ENCODE measurements at places on chromosomes 3 and 15.

GRCh38 chr3:134897391-134898141, 102.5 kb downstream of the EPHB1 start:
- DNase-seq = no peak

- no peak for DNase-seq
Measured at GRCh38 chr15:20345401-20345958, 196.1 kb downstream of the GOLGA6L6 start.

DNA sequence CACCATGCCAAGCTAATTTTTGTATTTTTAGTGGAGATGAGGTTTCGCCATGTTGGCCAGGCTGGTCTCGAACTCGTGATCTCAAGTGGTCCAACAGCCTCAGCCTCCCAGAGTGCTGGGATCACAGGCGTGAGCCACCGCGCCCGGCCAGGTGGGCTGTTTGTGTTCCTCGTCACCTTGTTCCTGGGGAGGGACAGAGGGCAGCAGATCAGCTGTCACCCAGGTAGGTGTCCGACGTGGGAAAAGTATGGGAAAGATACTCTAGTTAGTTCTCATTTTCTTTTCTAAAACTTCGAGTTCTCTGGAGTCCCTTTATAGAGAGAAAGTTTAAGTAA, 28.7 kb upstream of the SACM1L start:
- no peak for DNase-seq

GRCh38 chr3:13845806-13846205, 34.1 kb downstream of the WNT7A start:
- no peak for DNase-seq

DNA sequence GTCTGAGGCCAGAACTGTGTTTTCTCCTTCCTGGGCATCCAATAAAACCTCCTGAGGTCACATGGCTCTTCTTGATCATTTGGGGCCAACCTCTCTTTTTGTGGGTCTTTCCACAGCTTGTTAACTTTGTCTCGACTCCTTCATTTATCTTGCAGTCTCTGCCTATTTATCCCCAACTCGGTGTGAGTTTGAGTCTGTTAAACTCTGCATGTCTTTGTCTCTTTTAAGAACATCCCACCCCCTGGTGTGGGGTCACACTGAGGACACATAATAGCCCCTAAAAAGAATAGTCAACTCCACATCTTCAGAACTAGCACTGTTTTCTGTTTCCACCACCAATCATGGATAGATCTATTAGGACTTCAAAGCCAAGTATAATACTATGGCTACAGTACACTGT, 187.2 kb downstream of the TLE3 start:
- DNase-seq = no peak

GRCh38 chr3:57151021-57151449, 14.1 kb downstream of the IL17RD start:
- DNase-seq = no peak

DNA sequence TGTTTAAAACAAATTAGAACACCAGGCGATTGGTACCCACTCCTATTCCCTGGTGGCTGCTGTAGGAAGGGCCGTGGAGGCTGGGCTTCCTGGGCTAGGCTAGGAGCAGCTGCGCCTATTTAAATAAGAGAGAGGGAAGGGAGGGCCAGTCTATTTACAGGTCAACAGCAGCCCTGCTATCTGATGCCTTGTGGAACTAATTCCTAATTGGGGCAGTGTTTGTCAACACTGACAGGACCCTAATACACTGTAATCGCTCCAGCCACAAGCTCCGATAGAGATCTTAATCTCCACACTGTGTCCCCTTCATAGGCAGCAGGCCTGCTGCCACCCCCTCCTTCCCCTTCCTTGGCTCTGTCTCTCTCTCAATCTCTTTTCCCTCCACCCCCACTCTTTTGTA, 116.9 kb upstream of the SOX14 start:
- DNase-seq = no peak

GRCh38 chr15:42832576-42832975, 88.0 kb downstream of the TTBK2 start:
- DNase-seq = no peak
